ENCODE measurements at places on chromosomes 11 and 22.

DNA sequence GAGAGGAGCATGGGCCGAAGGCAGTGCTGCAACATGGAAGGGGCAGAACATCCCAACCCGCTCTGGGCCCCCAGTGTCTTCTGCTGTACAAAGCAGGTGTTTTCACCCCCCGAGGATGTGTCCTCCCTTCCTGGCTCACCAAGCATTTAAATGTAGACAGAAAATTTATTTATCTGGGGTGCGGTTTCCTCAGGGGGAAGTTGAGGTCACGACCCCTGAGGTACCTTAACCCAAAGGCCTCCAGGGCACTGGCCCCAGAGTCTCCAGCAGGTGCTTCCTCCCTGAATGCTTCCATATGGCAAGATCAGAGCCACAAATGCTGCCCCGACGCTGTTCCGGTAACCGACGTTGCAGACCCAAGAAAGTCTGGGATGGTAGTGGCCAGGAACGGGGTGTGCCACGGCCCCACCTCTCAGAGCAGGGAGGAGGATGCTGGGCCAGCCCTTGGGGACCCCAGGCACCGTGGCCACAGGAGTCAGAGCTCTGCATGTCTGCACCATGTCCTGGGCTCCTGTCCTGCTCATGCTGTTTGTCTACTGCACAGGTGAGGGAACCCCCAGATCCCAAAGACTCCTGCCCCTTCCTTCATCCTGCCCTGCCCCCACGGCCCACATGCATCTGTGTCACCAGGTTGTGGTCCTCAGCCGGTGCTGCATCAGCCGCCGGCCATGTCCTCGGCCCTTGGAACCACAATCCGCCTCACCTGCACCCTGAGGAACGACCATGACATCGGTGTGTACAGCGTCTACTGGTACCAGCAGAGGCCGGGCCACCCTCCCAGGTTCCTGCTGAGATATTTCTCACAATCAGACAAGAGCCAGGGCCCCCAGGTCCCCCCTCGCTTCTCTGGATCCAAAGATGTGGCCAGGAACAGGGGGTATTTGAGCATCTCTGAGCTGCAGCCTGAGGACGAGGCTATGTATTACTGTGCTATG is at the start of gene VPREB1:
Gene VPREB1 (plus strand): TSS at position 471 of the 935 bp plus-strand sequence. CDS start 28 bp downstream, at position 499.
- DNase-seq = no peak

- DNase-seq = no peak
Observed at GRCh38 chr11:45523760-45524159, 141.7 kb downstream of the CHST1 start.

- peak; percentile 25 for DNase-seq
Observed at GRCh38 chr11:19079643-19080440, 19.3 kb upstream of the MRGPRX2 start.

DNA sequence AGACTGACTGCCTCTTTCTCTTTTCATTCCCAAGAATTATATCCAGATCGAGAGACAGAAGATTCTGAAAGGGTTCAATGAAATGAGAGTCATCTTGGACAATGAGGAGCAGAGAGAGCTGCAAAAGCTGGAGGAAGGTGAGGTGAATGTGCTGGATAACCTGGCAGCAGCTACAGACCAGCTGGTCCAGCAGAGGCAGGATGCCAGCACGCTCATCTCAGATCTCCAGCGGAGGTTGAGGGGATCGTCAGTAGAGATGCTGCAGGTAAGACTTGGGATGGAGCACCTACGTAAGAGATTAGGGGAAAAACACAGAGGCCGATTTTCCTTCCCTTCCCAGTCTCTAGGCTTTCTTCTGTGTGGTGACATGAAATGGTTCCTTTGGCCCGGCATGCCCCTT is 8.7 kb downstream of the TRIM22 start:
- DNase-seq = no peak

DNA sequence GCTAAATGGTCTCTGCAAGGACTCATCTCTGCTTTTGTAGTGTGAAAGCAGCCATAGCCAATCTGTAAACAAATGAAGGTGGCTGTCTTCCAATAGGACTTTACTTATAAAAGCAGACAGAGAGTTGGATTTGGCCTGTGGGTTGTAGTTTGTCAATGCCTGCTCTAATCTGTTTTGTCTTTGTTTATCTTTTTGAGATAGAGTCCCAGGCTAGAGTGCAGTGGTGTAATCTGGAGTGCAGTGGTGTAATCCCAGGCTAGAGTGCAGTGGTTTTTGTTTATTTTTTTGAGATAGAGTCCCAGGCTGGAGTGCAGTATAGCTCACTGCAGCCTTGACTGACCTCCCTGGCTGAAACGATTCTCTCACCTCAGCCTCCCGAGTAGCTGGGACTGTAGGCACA is 8.6 kb downstream of the PPP6R3 start:
- no peak for DNase-seq

- DNase-seq = no peak
Observed at GRCh38 chr11:117583063-117583801, 213.8 kb downstream of the DSCAML1 start.

- no peak for DNase-seq
Observed at GRCh38 chr11:108975641-108976071, 310.8 kb downstream of the DDX10 start.

DNA sequence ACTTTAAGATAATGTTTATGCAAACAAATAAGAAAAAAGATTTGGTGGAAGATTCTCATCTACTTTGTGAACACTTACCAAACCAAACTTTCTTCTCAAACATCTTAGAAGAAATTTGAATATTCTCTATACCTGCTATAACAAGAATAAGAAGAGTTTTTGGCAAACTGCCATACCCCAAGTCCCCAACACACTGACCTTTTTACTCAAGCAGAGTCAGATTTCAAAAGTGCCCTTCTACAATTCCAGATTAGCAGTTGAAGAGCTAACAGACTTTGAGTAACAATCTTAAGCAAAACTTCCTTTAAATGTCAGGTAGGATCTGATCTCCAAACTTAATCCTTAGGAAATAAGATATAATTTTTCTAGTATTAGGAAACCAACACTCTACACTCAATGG is 33.9 kb downstream of the TSG101 start:
- DNase-seq = no peak

Data from uterus (tissue), 4 donors.